ENCODE measurements at places on chromosomes 12 and 14.

DNA sequence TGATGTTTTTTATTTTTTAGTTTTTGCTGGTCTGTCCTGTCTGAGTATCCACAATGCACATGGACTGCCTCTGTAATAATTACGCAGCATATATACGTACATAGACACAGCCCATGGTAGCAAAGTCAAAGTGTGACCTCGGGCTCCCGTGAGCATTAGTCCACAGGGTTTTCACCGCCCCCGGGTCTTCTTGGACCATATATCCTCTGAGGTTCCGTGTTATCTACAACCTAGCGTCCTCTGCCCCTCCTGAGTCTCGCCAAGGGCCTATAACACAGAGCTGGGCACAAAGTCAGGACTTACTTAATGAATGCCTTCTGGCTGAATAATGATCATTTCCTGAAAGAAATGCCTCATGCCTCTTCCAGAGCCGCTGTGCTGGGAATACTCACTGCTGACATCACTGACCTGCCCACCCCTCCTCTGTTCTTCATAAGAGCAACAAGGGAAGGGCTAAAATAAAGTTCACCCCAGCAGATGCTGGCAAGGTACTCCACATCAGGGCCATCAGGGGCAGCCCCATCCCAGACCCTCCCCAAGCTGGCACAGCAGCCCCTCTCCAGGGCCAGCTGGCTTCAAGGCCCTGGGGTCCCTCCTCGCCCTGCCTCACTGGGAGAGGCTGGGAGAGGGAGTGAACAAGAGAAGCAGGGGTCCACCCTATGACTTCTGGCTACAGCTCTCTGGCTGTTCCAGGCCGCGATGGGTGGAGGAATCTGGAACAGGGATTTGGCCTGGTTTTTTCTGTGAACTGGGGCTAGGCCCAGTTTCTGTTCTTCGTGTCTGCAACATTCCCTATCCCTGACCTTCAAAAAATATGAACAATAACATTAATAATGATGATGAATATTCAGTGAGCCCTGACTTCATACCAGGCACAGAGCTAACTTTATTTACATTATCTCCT lies 7.9 kb downstream of the HDAC7 start:
- no peak for DNase-seq

GRCh38 chr14:101132051-101132571 lies 228.6 kb upstream of the RTL1 start:
- DNase-seq, result no peak

- DNase-seq, result no peak
Measured at GRCh38 chr12:57549203-57549908, 488 bp upstream of the KIF5A start.

DNA sequence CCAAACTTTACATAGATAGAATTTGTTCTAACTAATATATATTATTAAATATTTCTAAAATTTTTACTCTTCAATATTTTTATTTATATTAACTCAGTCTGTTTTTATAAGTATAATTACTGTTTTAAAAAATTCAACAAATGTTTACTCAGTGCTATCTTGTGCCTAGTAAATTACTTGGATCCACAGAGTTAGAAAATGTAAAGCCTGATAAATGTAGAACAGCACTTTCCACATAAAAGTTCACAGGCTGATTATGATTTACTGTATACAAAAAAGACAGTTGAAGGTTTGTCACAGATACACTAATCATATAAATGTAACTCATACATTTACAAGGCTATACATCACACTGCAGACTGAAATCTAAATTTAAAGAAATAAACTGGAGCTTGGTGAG lies 170.0 kb downstream of the FOXG1 start:
- no peak for DNase-seq

DNA sequence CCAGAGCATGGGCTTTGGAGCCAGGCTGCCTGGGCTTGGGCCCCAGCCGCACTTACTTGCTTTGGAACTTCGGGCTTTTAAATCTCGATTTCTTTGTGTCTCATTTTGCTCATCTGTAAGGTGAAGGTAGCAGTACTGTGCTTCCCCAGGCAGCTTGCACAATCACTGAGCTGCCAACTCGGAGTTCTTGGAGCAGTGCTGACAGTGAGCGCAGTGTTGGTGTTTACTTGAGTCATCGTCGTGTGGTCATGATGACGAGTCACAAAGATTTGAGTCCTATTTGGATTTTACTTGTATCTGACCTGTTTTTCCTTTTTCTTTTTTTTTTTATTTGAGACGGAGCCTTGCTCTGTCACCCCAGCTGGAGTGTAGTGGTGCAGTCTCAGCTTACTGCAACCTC lies 31.3 kb upstream of the ATF1 start:
- DNase-seq, result no peak

GRCh38 chr12:31026202-31026601 lies 47.5 kb upstream of the DDX11 start:
- no peak for DNase-seq

Data from NCI-H1436 treated with DMSO at 0.1 percent for 48 hours (cell line).